ENCODE measurements at places on chromosomes 4 and X.
A peak's percentile ranks its signal among the peaks of the same experiment; 100 is the strongest.

- no peak for DNase-seq
Measured at GRCh38 chr4:1535926-1536578, 129.8 kb upstream of the NKX1-1 start.

- DNase-seq, result no peak
Measured at GRCh38 chr4:129140521-129140920, 44.6 kb downstream of the C4orf33 start.

DNA sequence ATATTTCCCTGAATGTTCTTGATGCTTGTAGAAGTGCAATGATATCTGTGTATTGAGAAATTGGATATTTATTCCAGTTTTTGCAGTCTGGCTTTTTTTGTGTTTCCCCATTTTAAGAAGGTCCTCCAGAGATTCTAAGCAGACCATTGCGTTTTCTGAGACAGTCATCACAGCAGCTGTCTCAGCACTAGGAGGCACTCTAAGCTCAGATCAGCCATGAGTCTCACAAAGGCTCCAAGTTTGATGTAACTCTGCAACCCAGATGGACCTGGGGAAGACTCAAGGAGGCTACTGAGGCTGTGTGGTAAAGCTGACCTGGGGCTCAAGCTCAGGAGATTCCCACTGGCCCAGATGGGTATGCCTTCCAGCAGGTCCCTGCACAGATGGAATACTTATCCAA, 89.3 kb upstream of the CYLC1 start:
- no peak for DNase-seq

GRCh38 chr4:5144384-5144783, 93.1 kb downstream of the STK32B start:
- DNase-seq, result no peak

- DNase-seq, result no peak
Measured at GRCh38 chr4:71866212-71866885, 82.5 kb upstream of the GC start.

DNA sequence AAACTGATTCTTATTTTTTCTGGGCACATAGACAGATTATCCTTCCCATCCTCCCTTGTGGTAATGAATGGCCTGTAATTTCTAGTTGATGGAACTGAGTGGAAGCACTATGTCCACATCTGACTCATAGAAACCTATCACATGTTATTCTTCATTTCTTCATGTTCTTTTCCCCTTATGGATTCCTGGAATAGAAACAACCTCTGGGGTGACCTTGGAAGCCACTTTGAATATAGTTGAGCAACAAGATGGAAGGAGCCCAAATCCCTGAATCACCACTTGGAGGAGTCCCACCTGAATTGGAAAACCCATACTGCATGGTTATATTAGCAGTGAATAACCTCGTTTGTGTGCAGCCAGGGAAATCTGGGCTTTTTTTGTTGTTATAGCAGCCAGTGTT, 137.8 kb downstream of the MID1IP1 start:
- DNase-seq, result no peak

- DNase-seq, result peak; percentile 19
Measured at GRCh38 chr4:12724510-12724909, 759.6 kb downstream of the RAB28 start.

DNA sequence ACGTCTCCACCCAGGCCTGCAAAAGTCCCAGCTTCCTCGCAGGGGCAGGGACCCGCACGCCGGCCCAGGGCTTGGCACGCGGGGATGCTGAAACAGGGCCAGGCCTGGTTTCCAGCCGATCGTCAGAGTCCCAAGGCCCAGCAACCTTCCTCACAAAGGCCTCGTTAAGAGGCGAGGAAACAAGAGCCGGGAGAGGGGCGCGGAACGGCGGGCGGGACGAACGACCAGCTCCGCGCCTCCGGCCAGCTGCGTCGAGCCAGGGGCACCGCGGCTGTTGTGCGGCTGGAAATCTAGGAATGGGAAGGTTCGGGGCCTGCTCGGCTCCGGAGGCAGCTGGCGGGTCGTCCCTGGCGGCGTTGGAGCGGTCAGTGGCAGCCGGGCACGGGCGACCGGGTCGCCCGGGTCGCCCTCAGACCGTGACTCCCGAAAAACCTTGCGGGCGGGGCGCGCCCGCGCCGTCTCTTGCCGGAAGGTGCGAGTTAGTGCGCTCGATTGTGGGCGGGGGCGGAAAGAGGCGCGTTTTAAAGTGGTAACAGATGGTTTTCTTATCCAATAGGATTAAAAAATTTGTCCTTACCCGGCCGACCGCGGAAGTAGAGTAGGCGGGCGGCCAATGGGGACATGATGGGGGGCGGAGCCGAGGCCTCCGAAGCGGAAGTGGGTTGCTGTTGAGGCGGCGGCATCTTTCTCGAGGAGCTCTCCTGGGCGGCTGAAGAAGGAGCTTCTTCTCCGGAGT, at the start of gene RNF4:
Gene RNF4, plus strand, starts transcription at position 651 of the 736 bp plus-strand sequence. CDS start 21,388 bp downstream, outside the sequence.
- DNase-seq, result peak; percentile 88
